ENCODE measurements at places on chromosomes 6 and 20.

GRCh38 chr20:45538209-45538799, 978 bp downstream of the WFDC6 start:
- no peak for DNase-seq

DNA sequence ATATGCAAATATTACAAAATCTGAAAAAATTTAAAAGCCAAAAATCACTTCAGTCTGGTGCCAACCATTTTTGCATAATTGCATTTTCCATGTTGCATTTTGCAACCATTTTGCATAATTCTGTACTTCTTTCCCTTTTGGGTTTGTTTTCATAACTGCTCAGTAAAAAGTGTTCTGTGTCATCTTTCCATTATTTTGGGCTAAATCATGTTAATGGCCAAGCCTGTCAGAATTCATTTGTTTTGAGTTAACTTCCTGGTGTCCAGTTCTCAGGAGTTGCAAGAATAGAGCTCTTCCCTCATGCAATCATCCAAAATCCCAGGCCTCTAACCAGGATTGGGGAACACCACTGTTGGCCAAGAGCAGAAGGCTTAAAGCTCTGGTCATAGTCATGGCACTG, 133.6 kb downstream of the MTHFD1L start:
- no peak for DNase-seq

- no peak for DNase-seq
These were observed 14.7 kb upstream of the CHD6 start for GRCh38 chr20:41632896-41633295.

- DNase-seq, result no peak
These were observed 86.6 kb downstream of the SMOC2 start for GRCh38 chr6:168527451-168528210.

Data from activated naive CD4-positive, alpha-beta T cell (primary cell).